CD4-positive, alpha-beta T cell treated with Interleukin-1 beta for 1 hour (primary cell): ENCODE measurements at places on chromosomes 3 and 15.

- no peak for DNase-seq
These were observed 49.8 kb upstream of the SLC6A1 start for GRCh38 chr3:10942690-10943205.

DNA sequence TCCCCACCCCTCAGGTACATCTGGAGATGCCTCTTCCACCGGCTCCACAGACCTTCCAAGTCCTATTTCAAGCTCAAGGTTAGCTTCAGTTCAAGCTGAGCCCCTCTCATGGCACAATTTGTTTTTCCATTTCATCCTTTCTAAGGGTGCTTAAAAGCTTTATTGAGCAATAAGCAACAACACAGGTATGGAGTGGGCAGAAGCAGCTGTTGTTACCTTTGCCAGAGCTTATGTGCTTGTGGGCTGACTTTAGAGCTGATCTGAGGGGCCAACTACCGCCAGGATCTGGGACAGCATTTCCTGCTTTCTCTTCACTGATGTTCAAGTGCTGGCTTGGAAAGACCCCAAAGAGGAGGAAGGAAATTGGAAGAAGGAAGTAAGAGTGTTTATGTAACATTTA lies 140.0 kb upstream of the KLHL25 start:
- DNase-seq, result no peak

DNA sequence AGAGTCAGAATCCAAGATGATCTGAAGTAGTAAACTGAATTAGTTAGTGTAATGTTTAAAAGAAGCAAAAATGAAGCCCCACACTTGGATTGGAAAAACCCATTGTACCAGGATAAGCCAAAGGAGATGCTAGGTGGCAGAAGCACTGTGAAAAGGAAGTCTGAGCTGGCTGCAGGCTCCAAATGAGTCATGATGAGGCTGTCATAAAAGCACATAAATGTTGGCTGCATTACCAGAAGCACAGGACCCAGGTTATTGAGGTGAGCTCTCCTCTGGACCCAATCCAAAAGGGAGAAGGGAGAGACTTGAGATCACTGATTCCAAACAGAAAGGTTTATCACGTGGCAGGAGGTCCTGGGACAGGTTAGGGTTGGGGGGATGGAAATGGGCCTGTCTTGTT lies 3.2 kb upstream of the ACAN start:
- DNase-seq, result no peak

DNA sequence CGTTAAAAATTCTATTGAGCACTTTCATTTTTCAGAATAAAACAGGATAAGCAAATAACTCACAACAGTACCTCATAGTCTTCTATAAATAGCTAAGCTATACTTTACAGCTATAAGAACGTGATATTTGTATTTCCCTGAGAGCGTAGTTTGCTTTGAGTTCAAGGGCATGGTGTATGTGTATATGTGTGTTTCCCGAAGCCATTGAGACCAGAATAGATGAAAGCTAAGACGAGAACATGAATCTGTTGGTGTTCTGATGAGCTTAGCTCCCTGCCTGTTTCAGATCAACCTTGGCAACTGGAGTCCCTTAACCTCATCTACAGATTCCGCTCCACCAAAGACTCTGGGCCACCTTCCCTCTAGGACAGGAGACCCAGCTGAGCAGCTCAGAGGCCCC lies 59.5 kb upstream of the MCF2L2 start:
- DNase-seq, result no peak

GRCh38 chr3:63967675-63968611 lies 55.4 kb downstream of the PSMD6 start:
- peak; percentile 76 for DNase-seq

DNA sequence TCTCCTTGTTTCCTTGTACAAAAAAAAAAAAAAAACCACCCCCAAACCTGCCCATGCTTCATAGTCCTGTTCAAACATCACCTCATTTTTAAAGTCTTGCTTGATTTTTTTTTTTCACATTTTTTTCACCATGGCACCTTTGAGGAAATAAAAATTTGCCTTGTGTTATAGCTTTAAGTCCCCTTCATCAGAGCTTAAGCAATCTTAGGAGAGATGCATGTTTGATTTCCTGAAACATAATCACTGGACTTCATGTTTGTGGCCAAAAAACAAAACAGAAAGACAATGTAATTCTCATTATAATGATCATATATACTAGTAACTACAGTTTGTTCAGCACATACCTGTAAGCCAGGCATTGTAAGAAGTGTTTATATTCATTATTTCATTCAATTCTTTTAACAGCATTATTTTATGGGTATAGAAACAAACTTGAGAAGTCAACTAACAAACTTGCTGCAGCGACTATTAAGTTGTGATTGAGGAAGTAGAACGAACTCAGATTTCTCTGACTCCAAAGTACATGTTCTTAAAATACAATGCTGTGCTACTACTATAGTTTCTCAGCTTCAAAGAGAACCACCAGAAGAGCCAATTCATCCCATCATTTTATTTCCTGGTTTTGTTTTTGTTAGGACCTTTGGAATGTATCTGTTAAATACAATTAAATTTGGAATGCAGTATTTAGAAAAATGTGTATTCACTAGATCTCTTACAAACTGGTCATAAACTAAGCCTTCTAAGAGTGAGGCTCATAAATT lies 203.8 kb downstream of the TCF12 start:
- DNase-seq, result no peak

DNA sequence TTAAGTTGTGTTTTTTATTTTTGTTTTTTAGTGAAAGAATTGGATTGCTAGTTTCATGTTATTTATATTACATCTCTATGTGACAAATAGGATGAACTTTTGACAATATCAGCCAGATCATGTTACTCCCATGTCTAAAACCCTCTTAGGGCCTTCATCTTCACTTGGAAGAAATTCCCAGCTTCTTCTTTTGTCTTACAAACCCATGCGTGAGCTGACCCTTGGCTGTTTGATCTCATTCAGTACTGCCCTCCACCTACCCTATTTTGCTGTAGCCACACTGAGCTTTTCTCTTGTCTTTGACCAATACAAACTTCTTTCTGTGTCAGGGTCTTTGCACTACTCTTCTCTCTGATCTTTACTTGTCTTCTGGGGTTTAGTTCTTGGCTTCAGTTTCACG lies 37.0 kb downstream of the RBM6 start:
- DNase-seq, result no peak

GRCh38 chr3:175476489-175476888 lies 617.4 kb downstream of the NAALADL2 start:
- DNase-seq, result no peak

GRCh38 chr15:22888120-22888859 lies 49.8 kb downstream of the NIPA2 start:
- no peak for DNase-seq

- no peak for DNase-seq
These were observed 2.5 kb upstream of the HHLA2 start for GRCh38 chr3:108293858-108294257.

GRCh38 chr3:105365391-105366325 lies 1.1 kb upstream of the ALCAM start:
- no peak for DNase-seq

- DNase-seq, result no peak
These were observed 100.8 kb downstream of the STAC start for GRCh38 chr3:36480911-36481648.

DNA sequence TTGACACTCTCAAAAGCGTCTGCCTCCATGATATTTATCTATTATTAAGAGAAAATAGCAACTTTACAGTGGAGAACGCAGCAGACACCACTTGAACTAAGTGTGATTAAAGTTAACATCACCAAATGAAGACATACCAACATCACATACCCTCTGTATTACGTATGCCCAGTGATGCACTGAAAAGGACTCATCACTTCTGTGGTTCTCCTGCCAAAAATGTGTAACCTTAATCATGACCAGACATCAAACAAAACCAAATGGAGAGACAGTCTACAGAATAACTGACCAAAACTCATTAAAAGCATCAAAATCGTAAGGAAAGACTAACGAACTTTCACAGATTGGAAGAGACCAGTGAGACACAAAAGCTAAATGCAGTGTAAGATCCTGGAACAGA lies 103.2 kb downstream of the PPP2R3A start:
- no peak for DNase-seq

GRCh38 chr3:190017521-190018288 lies 103.0 kb downstream of the P3H2 start:
- no peak for DNase-seq

DNA sequence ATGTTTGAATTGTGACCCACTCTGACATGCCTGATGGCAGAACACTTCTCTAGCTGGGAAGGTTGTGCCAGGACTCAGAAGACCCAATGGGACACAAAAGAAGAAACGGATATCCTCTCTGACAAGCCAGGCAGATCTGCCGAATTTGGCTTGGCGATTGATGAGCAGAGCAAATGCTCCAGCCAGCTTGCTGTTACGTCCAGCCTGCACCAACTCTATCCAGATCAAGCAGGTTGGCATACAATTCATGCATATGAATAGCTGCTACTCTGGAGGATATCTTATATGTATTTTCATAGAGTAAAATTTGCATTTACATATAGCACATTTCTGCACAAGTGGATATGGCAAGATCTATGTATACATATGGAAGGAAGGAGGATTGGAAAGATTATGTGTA lies 102.8 kb downstream of the PEX5L start:
- DNase-seq, result no peak
